Sigmoid colon (tissue), 7 donors: ENCODE measurements at places on chromosomes 12 and 14. TPM values are rescaled to one million over a fixed set of nuclear protein-coding genes. Genes with fewer than 3 reads are reported as not detected.

DNA sequence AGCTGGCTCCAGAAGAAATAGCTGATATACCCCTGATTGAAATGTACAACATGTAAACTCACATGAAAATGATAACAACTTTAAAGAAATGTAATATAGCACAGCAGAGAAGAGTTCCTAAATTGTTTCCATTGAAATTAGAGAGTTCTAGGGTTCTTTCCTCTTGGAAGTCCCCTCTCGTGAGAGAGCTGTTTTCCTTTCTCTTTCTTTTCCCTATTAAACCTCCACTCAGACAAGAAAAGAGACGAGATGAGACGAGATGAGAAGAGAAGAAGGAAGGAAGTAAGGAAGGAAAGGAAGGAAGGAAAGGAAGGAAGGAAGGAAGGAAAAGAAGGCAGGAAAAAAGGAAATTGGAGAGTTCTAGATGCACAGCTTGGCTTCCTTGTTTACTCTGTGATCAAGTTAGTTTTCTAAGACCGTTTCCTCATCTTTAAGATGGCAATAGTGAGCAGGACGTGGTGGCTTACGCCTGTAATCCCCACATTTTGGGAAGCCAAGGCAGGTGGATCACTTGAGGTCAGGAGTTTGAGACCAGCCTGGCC is 11.9 kb downstream of the DRAM1 start:
- DNase-seq = no peak

- no peak for DNase-seq
Observed at GRCh38 chr12:91980389-91980821, 165.2 kb downstream of the BTG1 start.

DNA sequence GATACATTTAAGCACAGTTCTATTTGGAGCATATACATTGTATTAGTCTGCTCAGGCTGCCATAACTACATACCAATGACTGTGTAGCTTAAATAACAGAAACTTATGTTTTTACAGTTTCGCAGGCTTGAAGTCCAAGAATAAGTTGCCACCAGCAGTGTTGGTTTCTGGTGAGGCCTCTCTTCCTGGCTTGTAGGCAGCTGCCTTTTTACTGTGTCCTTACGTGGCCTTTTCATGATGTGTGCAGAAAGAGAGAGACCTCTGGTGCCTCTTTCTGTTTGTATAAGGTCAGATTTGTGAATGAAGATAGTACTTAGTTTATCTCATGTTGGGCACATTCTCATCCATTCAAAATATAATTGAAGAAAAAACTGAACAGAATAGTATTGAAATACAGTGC is 636.6 kb downstream of the FLRT2 start:
- no peak for DNase-seq

DNA sequence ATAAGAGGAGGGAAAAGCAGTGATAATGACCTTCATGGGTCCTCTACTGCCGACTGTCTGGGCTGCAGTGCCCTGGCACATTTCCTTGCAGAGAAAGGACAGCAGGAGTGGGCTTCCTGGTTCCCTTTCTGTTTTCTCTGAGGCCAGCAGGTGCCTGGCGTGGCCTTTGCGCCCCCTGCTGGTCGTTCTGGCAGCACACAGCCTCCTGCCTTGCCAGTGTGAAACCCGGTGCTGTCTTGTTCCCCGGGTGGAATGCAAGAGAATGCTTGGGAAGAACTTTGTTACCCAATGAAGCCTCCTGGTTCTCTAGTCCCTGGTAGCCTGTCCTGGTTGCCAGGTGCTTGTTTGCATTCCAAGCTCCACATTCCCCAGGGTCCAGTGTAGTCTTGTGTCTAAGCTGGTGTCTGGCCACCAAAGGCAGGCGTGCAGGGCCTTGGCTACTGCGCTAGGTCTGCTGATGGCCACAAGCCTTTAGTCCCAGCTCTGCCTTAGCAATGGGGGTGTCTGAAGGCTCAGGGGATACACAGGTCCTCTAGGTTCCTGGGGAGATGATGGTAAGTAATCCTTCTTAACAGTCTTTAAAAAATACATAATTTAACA is 1392.4 kb upstream of the TMEM132C start:
- DNase-seq = peak; percentile 70

Gene MYH7
- not detected for total RNA-seq

- no peak for DNase-seq
Observed at GRCh38 chr12:51661836-51662235, 70.8 kb downstream of the SCN8A start.

DNA sequence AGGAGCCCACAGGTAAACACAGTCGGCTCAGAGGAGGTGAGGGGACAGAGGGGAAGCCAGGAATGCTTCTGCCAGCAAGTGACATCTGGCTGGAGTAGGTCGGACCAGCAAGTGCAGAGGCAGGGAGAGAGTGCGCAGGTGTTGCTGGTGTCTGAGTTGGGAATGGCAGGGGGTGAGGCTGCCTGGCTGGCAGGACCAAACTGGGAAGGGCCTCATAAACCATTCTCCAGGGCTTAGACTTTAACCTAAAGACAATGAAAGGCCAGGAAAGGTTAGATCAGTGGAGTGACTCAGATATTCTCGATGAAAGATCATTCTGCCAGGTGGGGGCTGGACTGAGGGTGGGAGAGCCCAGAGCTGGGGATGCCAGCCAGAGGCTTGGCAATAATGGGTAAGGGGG is 66.4 kb downstream of the ITPK1 start:
- DNase-seq = no peak

- DNase-seq = no peak
Observed at GRCh38 chr12:117570608-117571007, 209.2 kb upstream of the NOS1 start.

DNA sequence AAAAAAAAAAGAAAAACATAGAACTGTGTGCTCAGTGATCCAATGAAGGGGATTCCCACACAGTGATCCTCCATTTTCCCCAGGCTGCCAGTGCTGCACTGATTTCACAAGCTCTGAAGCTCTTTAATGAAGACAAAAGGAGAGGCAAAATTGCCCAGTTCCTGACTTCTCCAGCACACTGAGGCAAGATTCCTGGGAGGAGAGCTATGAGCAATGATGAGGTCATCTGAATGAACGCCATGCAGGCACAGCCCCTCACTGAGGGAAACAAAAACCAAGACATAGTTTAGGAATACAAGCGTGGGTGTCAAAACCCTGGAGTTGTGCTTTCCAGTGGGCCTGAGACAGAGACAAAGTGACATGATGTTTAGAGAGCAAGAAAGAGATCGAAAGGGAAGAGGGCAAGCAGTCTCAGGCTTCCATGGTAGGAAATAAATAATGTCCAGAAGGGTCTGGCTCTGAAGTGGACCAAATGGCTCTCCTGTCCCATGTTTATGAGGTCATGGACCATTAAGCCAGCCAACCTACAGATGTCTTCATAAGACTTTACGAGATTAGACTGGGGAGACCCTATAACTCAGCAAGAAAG is 40.9 kb upstream of the SMUG1 start:
- DNase-seq = peak; percentile 80

- DNase-seq = no peak
Observed at GRCh38 chr12:46342562-46343033, 30.0 kb downstream of the SLC38A2 start.

Gene LRRIQ1
- under 0.01 TPM for total RNA-seq

- DNase-seq = no peak
Observed at GRCh38 chr14:50354527-50354926, 42.2 kb downstream of the CDKL1 start.

Gene CFAP251
- total RNA-seq = 0.68 TPM

DNA sequence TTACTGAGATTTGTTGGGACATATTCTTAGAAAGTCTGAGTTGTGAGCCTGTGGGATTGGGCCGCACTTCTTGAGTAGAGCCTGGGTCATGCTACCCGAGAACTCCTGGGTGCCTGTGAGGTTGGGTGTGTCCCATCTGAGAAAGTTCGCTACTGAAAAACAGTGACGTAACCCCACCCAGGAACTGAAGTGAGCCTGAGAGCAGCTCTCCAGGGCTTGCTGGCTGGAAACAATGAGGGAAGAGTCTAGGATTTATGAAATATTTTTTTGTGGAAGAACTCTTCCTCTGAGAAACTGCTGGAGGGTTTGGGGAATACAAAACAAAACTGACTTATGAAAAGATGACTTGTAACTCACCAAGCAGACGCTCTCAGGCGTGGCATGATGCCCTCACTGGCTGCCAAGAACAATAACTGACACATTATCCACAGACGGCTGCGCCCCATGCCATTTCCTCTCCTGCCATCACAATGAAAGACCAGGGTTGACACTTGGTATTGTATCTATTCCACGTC is 69.2 kb downstream of the RASSF3 start:
- DNase-seq = peak; percentile 90

DNA sequence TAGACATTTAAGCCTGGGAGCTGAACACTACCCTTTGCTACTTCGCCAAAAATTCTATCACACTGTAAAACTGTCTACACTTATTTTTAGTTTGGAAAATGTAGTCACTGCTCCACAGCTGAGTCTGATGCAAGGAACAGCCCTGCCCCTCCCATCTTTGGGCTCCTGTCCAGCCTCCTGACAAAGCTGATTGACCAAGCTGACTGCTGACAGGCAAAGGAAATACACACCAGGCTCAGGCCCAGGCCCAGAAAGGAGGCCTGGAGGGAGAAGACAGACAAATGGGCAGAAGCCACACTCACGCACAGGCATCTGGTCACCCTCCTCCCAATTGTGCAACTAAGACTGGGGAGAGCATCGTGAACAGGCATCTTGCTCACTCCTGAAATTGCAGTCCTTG is 55.3 kb downstream of the ISCA2 start:
- peak; percentile 75 for DNase-seq

- DNase-seq = no peak
Observed at GRCh38 chr12:6072302-6072752, 52.1 kb downstream of the VWF start.

DNA sequence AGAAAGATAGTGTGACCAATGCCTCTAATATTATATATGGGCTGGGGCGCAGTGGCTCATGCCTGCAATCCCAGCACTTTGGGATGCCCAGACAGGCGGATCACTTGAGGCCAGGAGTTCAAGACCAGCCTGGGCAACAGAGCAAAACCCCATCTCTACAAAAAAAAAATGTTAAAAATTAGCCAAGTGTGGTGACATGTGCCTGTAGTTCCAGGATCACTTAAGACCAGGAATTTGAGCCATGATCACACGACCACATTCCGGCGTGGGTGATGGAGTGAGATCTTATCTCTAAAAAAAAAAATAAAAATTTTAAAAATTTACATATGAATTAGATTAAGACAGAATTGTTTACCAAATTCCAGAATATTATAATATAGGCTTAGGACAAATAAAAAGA is 12.0 kb downstream of the TM7SF3 start:
- DNase-seq = no peak

GRCh38 chr12:110199339-110200123 is 75.4 kb downstream of the IFT81 start:
- no peak for DNase-seq

Gene RILPL2
- total RNA-seq = 6.1 TPM

GRCh38 chr14:94364037-94364436 is 24.4 kb downstream of the SERPINA1 start:
- peak; percentile 24 for DNase-seq

- peak; percentile 81 for DNase-seq
Observed at GRCh38 chr12:124588751-124589267, 21.4 kb upstream of the NCOR2 start.

DNA sequence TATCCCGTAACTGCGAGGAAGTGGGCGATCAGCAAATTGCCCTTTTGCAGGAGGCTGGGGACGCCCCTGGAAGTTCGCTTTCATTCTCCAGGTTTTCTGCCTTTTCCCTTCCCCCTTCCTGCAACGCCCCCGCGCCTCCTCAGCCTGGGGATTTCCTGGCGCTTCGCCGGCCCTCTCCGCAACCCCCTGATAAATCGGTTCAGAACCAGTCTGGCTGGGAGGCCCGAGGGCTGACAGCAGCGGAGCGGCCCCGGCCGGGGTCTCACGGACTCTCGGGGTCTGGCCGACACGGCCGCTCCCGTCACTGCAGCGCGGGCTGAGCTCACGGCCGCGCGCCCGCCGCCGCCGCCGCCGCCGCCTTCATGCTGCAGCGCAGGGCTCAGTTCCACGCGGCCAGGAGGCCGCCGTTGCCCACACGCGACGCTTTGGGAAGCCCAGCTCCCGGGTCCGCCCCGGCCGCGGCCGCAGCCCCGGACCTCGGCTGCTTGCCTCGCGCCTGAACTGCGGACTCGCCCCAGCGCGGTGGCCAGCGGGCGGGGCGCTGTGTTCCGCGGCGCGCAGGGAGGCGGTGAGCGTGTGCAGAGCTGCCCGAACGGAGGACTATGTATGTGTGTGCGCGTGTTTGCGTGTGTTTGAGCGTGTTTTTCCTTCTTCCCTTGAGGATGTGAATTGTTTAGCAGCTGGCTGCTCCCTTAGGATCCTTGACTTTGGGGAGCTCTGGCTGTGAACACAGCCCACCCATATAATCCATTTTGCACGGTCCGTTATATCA is at the start of gene LRFN5:
LRFN5 (plus strand) TSS at position 345 of the 772 bp plus-strand sequence.
- DNase-seq = peak; percentile 67

Gene LRP1-AS
- total RNA-seq = not detected

Gene DAO
- not detected for total RNA-seq

- DNase-seq = no peak
Observed at GRCh38 chr12:79690142-79690637, 574 bp downstream of the PAWR start.

DNA sequence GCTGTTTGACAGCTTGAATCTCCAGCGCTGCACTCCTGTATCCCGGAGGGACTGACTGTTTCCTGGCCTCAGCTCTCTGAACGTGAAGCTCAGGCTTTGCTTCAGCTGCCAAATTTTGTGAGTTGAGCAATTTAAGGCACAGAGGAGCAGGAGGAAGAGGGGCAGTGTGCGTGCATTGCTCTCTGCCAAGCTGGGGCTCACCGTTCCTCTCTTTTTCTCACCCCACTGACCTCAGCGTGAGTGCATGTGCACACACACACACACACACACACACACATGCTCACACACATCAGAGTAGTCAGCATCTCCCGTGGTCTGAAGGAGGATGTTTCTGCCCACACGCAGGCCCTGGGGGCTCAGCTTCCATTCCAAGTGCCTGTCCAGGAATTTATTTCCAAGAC is 27.8 kb upstream of the BDKRB2 start:
- peak; percentile 85 for DNase-seq

DNA sequence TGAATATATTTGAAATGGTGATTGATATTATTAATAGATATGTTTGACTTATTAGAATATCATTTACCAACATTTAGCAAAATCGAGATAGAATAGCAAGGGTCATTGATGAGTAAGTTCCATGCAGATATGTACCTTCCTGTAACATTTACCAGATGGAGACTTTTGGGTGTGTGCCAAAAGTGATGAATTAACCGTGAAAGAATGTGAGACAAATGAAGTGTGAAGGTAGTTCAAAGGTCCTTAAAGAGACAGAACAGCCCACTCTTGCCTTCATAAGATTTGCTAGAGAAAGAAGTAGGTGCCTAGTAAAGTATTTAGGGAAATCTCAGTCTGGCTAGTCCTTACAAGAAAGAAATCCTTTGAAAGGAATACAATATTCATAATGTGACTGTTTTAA is 45.5 kb downstream of the FGD4 start:
- DNase-seq = no peak
